ENCODE measurements at places on chromosomes 6 and 20. TPM values are rescaled to one million over a fixed set of nuclear protein-coding genes. Genes with fewer than 3 reads are reported as not detected.

Gene SIRPA
- polyA plus RNA-seq, result 0.44 TPM

Gene DDO
- not detected for polyA plus RNA-seq

Gene ANGPT4
- not detected for polyA plus RNA-seq

Gene HLA-DMB
- 1,346 TPM for polyA plus RNA-seq

Gene NANP
- 1.2 TPM for polyA plus RNA-seq

Gene SIRPB1
- polyA plus RNA-seq, result 2.0 TPM

Gene BPIFB2
- not detected for polyA plus RNA-seq

Gene HLA-B
- 6,451 TPM for polyA plus RNA-seq

Gene INSM1
- not detected for polyA plus RNA-seq

Gene GPLD1
- not detected for polyA plus RNA-seq

Gene OR2H1
- not detected for polyA plus RNA-seq

Gene CYP24A1
- polyA plus RNA-seq, result not detected

Gene PRPF6
- polyA plus RNA-seq, result 46.4 TPM

Gene NOP56
- polyA plus RNA-seq, result 67.7 TPM

Gene OR12D3
- polyA plus RNA-seq, result not detected

Gene SLC4A11
- not detected for polyA plus RNA-seq

Gene FOXC1
- not detected for polyA plus RNA-seq

Gene CTCFL
- polyA plus RNA-seq, result not detected

All from naive B cell (primary cell).